Left ventricle myocardium superior (tissue), 1 donor: ENCODE measurements at places on chromosomes 5 and 9. TPM values are rescaled to one million over a fixed set of nuclear protein-coding genes. Genes with fewer than 3 reads are reported as not detected.
A peak's percentile ranks its signal among the peaks of the same experiment; 100 is the strongest.

DNA sequence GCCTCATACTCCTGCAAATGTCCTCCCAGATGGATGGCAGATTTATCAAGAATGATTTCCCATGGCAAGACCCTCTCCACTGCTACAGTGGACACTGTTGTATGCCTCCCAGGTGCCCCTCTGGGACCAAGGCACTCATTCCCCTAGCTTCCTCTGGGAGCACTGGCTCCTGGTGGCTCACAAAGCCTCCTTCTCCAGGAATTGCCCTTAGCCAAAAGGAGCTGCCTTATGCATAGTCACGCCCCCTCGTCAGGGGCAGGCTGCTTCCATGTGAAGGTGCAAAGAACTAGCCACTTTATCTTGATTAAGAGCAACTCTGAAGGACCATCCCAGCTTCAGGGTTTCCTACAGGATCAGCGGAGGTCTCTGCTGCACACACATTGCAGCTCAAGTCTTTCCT is 358.1 kb downstream of the CDK5RAP2 start:
- DNase-seq = no peak

GRCh38 chr5:33336891-33337636 is 103.7 kb upstream of the TARS1 start:
- no peak for DNase-seq

DNA sequence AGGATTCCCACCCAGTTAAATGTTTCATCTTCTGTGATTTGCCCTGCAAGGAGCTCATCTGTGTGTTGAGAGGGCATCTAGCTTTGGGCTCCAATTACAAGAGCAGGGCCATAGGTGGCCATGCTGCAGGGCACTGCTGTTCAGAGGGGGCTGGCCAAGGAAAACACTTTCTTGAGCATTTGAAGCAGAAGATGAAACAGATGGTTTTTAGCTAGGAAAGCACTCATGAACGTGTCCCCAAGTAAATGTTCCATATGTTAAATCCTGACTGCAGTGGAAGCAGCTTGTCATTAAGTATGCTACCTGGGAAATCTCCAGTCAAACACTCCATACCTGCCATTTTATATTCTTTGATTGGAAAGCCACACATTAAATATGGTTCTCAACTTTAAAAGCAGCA is 176.6 kb downstream of the FBXL7 start:
- DNase-seq = no peak

DNA sequence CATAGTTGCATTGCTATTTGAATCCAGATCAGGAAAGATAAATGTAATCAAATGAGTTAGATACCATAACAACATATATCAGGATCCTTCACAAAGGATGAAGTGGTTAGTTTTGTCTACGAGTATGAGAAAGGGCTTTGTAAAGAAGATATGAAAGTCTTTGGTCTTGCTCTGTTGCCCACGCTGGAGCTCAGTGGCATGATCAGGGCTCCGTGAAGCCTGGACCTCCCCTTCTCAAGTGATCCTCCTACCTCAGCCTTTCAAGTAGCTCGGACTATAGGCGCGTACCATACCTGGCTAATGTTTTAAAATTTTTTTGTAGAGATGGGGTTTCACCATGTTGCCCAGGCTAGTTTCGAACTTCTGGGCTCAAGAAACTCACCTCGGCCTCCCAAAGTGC is 1.8 kb downstream of the SMC5 start:
- no peak for DNase-seq

DNA sequence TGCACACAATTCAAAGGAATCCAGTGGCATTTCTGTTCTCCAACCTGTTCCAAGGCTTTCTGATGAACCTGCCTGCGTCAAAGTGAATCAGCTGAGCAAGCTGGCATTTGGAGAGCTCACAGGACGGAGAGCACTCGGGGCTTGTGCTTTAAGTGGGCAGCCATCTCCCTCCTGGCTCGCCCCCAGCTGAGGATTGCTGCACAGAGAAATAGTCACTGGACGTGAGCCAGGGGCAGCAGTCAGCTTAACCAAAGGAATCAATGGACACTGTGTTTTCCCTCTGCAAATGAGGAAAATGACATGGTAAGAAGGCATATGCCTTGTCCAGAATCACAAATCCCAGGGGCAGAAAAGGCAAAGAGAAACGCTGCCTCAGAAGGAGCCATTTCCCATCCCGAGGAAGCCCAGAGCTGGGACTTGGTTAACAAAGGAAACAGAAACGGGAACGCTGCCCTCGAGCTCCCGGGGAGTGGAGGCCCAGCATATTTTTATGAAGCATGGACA is 299.4 kb downstream of the ZSWIM6 start:
- DNase-seq = peak; percentile 86

DNA sequence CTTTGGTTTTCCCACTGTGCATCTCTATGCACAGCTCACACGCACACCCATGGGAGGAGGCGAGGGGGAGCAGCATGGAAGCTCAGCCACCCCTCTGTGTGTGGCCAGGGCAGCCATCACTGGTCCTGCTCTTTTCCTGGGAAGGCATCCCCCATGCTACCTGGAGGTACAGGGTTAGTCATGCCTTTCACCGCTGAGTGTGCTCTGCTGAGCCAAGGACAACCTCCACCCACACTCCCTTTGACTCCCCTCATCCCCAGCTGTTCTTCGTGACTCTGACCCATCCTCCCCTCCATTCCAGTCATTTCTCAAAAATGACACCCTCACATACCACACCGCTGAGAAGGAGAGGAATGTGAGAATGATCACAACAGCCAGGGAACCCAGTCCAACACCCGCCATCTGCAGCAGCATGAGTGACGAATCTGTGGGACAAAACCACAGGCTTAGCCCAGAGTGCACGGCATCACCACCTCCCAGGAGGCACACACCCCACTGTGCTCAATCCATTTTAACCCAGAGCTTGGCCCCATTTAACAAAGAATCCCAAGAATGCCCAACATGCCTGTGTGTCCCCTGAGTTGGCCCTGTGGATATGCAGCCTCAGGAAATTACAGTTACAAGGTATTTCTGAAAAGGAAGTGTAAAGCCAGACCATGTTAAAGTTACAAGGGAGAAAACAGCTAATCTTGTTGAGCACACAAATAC is 133.4 kb downstream of the SUSD1 start:
- DNase-seq = no peak

DNA sequence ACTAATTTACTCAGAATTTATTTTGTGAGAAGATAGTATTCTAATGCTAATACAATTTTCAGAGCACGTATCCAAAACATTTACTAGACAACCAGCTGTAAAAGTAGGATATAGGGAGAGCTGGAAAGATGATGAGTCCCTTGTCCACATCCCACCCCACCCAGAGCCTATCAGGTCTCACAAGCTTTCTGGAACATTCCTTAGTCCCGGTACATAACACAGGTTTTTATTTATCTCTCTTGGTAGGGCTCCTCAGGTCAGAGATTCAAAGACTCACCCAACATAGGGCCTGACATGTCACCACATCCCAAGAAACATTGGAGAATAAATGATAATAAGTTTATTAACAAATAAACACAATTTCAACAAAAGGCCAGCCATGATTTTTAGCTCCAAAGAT is 13.8 kb upstream of the RAD23B start:
- no peak for DNase-seq

DNA sequence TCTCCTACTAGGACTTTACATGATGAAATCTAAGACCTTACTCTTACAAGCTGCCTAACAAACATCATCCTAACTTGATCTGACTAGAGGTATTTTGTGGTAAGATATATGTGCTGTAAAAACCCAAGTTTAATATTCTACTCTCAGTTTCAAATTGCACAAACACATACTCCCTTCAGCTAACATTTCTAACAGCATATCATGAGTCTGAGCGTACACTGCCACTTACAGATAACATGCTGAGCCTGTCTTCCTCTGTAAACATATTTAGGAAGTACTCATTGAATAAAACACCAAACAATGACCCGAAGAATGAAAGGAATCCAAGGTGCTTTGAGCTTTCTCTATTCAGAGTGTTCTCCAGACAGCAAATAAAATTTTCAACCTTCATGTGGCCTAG is 7.9 kb upstream of the ESM1 start:
- no peak for DNase-seq

POU5F2 gene
- 0.30 TPM for total RNA-seq

NPM1 gene
- total RNA-seq = 420 TPM

FSTL4 gene
- total RNA-seq = not detected

PRR16 gene
- total RNA-seq = 12.9 TPM

ZCCHC10 gene
- total RNA-seq = 16.7 TPM

DMXL1 gene
- 23.6 TPM for total RNA-seq
